Caco-2 (cell line): ENCODE measurements at places on chromosomes 12 and 14.

DNA sequence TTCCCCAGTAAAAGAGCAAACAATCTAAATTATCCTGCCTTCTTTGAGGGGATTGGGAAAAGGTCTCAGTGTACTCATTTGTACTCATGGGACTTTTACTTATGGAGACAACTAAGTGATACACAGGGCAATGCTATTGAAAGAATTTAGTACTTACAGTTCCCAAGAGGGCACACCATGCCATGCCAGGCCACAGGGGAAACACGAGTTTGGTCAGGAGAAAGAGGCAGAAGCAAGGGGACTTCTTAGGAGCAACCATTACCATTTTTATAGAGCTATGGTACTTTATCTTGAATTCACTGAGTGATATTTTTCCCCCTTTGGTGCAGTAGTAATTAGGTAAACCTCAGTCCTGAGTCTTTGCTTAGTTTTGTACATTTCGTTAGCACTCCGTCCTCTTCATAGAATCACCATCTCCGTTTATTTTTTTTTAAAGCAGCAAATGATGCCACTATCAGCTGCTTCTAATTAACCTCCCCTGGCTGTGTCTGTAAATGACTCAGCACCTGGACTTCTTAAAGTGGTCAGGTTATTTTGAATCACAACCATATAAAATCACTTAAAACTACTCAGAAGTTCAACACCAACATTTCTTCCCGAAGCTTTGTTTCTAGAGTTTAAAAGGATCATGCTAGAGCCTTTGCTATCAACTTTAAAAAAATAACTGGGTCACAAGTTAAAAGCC lies 5.9 kb upstream of the WASHC3 start:
- no peak for DNase-seq

DNA sequence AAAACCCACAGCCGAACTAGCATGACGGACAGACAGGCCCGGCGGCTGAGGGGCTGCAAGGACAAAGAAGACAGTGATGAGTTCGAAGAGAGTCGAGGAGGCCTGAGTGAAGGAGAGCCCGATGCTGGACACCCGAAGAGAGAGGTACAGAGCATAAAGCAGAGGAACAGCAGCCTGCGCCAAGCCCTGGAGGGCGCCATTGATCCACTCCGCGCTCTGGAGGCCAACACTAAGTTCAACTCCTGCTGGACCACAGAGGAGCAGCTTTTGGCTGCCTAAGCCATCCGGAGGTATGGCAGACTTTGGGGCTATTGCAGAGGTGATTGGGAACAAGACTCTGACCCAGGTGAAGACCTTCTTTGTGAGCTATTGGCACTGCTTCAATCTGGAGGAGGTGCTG lies 7.8 kb upstream of the PLXNC1 start:
- DNase-seq: peak; percentile 54

- DNase-seq: no peak
These were observed 155.5 kb upstream of the NTF3 start for GRCh38 chr12:5276327-5276880.

DNA sequence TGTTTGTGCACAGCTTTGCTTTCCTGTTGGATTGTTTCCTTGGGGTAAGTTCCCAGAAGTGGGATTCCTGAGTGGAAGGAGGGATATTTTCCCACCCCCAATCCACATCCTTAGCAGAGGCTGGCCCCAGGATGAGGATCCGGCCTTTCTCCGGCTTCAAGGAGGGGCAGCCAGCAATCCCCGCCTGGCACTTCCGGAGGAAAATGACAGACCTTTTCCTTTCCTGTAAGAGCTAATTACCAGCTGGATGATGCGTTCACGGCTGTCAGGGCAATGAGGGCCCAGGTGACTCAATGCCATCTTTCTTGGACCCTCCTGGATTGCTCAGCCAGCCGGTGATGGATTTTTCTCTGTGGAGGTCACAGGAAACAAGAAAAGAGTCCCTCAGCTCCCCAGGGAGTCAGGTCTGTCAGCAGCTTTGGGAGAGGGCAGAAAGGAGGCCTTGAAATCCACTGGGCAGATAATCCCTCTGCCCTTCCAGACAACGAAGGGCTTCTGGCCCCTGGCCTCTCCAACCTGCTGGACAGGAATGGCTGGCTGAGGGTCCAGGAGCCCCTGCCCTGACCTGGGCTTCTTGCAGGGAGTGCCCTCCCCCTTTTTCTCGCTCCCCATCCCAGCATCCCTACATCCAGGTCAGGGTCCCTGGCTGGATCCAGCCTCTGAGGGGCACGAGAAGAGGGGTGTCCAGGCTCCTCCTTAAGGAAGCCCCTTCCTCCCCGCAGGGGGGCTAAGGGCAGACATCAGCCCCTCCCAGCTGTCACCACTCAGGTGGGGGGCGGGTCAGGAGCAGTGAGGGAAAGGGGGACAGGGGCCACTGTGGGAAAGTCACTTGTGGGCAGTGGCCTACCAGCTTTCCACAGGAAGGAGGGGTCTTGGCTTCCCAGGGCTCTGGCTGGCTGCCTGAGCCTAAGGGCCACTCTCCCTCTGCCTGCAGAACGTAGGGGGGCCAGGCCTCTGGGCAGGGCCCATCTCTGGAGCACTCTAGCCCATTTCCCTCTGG lies 16.1 kb upstream of the CCDC85C start:
- DNase-seq: no peak

- DNase-seq: no peak
These were observed 1.5 kb upstream of the KRT1 start for GRCh38 chr12:52681526-52682380.

GRCh38 chr12:227923-228845 lies 14.2 kb upstream of the SLC6A12 start:
- DNase-seq: no peak

- DNase-seq: no peak
These were observed 4.2 kb downstream of the SPRYD3 start for GRCh38 chr12:53074999-53075370.

DNA sequence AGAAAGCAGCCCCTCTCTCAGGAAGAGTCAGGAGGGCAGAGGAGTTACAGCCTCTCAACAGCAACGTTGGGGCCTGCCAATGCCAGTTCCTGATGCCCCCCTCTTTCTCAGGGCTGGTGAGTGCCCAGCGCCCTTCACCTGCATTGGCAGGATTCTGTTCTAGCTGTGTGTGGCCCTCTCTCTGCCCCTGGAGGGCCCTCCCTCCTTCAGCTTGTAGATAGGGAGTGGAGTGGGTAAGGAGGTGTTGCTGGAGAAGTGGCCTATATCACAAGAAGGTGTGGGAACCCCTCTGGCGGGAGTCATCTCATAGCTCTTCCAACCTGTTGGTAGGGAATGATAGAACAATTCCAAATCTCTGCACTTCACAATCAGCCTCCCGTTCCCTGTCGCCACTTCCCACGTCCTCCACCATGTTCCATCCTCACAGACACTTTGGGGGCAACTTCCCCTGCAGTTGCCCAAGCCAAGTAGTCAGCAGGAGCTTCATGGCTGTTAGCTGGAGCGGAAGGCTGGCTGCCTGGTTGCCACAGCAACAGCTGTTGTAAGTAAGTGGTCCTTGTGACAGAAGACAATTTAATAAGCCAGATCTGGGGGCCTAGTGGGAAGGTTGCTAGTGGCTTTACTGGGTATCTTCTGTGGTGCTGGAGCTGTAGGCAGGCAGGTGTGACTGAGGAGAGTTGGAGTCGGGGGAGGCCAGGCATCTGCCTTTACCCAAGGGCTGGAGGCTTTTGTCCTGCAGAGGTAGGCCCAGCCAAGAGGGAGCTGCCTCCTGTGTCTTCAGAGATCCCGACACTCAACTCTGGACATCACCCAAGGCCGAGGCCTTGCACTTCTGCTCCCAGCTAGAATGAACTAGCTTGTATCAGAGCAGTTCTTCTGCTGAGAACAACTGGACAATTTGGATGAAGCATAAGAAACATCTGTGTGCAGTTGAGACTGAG lies 38.4 kb downstream of the GALNT16 start:
- DNase-seq: no peak

- no peak for DNase-seq
These were observed 97.3 kb downstream of the INSM2 start for GRCh38 chr14:35631071-35631805.

- DNase-seq: no peak
These were observed 296.5 kb upstream of the TMEM132C start for GRCh38 chr12:127970491-127970890.

DNA sequence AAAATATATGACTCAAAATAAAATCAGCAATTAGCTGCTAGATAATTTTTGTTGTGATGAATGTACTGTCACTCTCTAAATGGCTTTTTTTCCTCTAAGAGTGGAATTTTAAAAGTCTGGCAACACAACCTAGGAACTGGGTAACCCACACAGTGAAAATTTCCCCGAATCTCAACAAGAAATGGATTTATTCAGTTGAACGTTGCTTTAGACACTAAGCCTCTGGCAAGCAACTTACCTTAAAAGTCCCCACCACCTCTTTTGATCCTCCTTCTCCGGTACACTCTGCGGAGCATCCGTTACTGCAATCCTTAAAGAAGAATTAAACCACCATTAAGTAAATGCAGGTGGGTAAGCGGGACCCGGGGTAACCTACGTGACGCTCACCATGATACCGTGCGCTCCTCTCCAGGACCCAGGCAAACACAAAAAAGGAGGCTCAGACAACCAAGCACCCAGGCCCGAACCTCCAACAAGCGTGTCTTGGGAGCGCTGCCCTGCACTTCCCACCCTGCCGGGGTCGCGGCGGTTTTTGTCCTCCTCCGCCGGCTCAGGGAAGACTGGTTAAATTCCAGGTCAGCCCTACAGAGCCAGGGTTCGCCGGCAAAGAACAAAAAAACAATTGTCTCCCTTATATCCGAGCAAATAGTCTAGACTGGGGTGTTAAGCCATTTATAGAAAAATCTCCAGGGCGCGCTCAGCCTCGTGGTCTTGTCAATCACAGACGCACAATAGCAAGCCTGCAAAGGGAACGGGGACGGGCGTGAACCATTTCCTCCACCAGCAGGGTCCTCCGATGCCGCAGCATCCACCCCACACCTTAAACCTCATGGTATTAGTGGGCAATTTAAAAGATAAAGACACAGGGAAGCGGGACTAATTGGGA lies 47.1 kb downstream of the BCAT1 start:
- no peak for DNase-seq

DNA sequence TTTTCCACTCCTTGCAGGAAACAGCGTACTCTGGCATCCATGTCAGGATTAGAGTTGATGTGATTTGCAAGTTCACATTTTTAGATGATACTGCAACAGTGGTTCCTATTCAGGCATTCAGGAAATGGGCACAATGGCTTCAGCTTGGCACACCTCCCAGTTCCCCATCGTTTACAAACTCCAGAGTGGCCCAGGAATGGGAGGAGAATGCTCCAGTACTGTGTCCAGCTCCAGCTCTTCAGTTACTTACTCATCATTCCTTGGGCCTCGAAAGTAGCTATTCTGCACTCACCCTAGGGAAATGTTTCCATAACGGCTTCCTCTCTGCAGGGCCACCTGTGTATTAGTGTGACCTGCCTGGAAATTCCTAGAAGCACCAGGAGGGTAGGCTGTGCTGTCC lies 239.7 kb upstream of the RGS6 start:
- no peak for DNase-seq

GRCh38 chr14:29865299-29865698 lies 62.3 kb downstream of the PRKD1 start:
- no peak for DNase-seq

GRCh38 chr14:51681411-51681810 lies 29.7 kb downstream of the FRMD6 start:
- no peak for DNase-seq

DNA sequence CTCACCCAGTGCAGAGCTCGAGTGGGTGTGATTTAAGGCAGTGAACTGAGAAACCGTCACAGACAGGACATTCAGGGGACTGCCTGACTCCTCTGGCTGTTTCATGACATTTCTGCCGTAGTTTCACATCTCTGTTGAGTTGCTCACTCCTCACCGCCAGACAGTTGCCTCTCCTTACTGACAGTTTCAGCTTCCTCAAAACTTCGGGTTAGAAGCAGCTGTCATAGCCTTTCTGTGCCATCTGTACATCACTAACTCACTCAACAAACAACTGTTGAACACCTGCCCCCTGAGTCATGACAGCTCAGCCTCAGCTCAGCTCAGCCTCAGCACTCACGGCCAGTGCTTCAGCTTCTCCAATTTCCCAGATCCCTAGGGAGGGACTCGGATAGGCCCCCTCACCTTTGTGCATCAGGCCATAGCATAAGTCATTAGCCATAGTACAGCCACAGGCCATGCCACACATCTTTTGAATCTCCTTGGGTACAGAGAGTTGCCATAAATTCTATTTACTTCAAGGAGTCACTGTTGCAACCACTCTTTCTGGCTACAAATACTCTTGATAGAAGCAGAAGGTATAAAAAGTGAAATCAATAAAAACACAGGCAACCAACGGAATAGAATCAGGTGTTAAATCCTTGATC lies 6.2 kb upstream of the SLC15A4 start:
- no peak for DNase-seq

DNA sequence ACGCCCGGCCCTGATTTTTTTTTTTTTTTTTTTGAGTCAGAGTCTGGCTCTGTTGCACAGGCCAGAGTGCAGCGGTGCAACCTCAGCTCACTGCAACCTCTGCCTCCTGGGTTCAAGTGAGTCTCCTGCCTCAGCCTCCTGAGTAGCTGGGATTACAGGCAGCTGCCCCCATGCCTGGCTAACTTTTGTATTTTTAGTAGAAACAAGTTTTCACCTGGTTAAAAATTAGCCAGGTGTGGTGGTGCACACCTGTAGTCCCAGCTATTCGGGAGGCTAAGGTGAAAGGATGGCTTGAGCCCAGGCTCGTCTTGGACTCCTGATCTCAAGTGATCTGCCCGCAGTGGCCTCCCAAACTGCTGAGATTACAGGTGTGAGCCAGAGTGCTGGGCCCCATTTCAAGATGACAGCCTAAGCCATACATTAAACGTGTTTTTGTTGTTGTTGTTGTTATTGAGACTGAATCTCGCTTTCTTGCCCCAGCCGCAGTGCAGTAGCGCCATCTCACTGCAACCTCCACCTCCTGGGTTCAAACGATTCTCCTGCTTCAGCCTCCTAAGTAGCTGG lies 42.7 kb upstream of the EAPP start:
- peak; percentile 12 for DNase-seq

GRCh38 chr12:106304001-106304421 lies 1.5 kb downstream of the TCP11L2 start:
- no peak for DNase-seq

DNA sequence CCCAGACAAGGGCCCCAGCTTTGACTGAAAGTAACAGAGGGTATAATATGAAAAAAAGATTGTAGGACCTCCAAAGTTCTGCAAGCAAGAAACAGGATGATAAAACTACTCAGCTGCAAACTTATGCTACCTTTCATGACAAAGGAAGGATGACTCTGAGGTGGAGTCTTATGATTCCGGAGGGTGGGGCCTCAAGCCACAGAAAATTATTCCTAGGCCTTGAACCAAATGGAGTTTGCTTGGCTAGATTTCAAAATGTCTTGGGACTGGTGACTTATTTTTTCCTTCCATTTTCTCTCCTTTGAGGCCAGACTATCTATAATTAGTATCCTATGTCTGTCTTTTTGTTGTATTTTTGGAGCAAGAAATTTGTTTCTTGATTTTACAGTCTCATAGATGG lies 336.4 kb downstream of the LRIG3 start:
- no peak for DNase-seq
